ENCODE measurements at places on chromosomes 5 and 9.

DNA sequence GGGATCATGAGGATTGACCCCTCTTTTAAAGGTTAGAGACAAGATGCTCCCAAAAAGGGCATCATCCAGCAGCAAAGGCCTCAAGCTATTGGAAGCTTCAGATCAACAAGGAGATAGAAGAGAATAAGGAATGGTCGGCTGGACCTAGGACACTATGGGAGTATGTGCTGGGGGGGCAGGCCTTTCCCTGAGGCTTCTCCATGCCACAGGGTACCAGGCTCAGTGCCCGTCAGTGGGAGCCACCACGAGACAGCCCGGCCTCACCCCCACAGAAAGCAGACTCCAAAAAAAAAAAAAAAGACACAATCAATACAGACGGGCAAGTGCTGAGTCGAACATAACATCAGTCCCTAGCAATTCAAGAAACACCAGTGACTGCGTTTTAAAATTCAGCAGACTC lies 117.4 kb downstream of the KLHL3 start:
- no peak for DNase-seq

- no peak for DNase-seq
Measured at GRCh38 chr9:35357826-35358225, 132.1 kb upstream of the RUSC2 start.

GRCh38 chr9:85258823-85259370 lies 482.9 kb downstream of the AGTPBP1 start:
- peak; percentile 67 for DNase-seq

GRCh38 chr5:151886546-151887275 lies 37.9 kb downstream of the GLRA1 start:
- DNase-seq = no peak

GRCh38 chr9:114825126-114825795 lies 19.4 kb upstream of the TNFSF15 start:
- no peak for DNase-seq

DNA sequence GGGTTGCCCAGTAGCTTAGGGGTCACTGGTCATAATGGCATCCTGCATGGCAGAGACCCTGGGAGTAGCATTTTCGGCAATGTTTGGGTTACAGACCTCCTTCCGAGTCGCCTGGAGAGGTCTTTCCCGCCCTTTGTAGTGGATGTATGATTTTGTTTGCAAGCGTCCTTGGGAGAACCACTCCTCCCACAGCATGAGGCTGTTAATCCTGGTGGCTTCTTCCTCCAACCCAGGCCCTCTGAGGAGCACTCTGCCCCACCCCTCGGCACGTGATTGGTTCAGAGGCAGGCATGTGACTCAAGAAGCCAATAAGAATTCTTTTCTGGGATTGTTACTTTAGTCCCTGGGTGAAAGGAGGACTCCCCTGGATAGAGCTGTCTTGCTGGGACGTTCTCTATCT lies 30.2 kb upstream of the GRHPR start:
- DNase-seq = no peak

GRCh38 chr5:53128481-53128880 lies 18.9 kb upstream of the MOCS2 start:
- DNase-seq = no peak

GRCh38 chr5:78541086-78541654 lies 107.4 kb downstream of the LHFPL2 start:
- DNase-seq = no peak

GRCh38 chr9:117050007-117050406 lies 362.9 kb downstream of the TRIM32 start:
- DNase-seq = no peak

- no peak for DNase-seq
Measured at GRCh38 chr5:36156121-36156601, 4.2 kb downstream of the SKP2 start.

DNA sequence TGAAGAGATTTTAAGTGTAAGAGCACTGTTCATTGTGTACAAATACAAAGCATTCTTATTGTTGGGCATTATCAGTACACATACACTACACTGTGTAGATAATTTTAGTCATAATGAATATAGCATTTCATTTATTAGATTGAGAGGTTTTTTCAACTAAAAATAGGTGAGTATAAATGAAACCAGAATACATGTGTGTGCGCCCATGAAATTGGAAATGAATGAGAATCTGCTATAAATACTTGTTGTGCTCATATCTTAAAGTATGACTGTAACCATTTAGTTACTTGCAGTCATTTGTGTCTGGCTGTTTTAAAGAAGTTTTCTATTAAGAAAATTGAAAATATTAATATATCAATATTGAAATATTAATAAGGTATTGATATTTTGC lies 189.0 kb upstream of the MEF2C start:
- no peak for DNase-seq

DNA sequence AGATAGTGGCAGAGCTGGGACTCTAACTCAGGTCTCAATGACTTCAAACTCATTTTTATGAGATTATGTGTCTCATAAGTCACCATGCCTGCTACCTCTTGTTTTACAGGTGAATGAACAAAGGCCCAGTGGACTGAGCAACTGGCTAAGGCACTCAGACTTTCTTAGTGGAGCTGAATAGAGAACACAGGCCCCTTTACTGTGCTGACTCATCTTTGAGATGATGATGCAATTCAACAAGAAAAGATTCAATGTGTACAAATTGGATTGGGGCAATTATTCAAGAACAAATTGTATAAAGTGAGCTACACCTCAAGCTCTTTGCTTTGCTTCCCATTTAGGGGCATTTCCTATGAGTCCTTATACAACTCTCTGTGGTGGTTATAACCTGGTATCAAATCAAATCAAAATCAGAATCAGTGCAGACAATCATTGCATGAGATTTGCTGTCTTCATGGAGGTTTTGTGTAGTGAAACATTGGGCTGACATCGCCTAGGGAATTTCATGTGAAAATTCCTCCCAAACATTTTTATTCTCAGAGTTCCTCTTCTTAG lies 84.3 kb upstream of the PPP2R2B start:
- no peak for DNase-seq

DNA sequence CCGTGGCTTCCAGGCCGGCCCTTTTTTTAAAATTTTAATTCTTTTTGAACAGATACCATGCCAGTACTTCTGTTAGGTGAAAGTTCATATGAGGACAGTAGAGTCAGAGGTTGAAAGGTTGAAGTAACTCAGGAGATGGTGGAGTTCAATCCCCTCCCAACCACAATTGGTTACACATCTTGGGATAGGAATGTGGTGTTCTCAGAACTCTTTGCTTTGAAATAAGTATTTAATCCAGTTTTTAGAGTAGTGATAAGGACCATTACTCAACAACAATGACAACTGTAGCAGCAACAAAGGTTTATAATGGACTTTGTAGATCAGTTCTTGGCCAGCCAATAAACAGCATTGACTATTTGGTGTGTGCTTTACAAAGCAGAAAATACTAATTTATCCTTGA lies 116.0 kb downstream of the ARHGAP26 start:
- no peak for DNase-seq

DNA sequence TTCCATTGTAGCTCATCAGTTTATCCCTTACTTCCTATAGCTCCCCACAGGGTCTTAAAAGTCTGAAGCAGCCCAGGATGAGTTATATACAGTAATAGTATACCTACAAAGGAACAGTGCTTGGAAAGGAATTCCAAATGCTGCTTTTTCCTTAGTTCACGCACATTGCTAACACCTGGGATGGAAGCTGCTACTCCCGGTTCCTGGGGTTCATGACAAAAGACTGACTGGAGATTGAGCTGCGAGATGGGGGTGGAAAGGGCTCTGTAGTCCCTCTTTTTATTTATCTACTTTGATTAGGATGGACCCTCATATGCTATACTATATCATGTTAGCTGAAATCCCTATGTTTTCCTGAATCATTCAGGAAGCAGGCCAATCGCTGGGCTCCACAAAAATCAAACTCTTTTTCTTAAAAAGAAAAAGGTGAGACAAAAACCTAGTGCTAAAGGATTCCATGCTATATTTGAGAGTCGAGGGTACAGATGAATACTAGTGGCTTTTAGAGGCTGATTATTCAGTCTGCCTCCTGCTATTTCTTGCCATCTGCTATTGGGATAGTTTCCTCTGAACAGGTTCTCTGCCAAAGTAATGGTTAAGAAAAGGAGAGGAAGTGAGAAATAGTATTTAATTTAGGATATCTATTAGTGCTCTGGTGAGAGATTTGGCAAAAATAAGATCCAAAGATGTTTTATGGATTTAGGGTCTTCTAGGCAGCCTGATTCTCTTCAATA lies 81.2 kb downstream of the MRPS27 start:
- DNase-seq = no peak

DNA sequence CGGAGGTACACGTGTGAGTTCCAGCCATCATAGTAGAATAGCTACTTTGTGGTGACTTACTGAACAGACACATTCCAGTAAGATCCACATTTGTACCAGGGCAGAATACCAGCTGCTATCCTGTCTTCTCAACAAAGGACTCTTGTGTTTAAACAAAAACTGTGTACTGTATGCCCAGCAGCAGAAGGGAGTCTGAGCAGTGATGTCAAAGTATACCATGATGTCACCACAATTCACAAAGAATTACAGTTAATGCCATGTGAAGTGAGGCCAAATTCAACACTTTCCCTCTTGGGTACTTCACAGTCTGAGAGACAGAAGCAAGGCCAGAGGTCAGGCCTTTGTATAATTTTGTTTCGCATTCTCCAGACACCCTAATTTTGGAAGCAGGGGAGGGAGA lies 137.0 kb downstream of the ADAMTSL1 start:
- no peak for DNase-seq

- DNase-seq = no peak
Measured at GRCh38 chr5:93076566-93076965, 504.5 kb downstream of the NR2F1-AS1 start.

DNA sequence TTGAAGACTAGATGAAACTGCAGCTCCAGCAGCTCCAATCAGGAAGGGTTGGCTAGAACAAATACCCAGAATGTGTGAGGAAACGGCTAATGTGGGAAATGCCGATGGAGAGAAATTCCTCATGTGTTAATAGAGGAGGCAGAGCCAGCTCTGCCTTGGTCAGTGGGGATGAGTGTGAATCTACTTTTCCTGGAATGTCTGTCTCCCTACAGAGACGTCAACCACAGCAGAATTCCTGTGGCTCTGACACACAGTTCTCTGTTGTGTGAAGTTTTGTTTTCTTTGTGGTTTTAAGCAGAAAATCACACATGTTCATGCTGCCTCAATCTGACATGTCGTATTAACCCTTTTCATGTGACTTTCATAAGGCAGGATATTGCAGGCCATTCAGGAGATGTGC lies 476.6 kb upstream of the WWC1 start:
- no peak for DNase-seq

- DNase-seq = no peak
Measured at GRCh38 chr5:59109383-59109782, 526.5 kb downstream of the RAB3C start.

- DNase-seq = no peak
Measured at GRCh38 chr9:36748322-36748899, 175.7 kb downstream of the MELK start.

- DNase-seq = no peak
Measured at GRCh38 chr5:14383923-14384322, 197.7 kb upstream of the OTULINL start.

GRCh38 chr5:65742565-65743231 lies 20.7 kb downstream of the NLN start:
- DNase-seq = no peak

DNA sequence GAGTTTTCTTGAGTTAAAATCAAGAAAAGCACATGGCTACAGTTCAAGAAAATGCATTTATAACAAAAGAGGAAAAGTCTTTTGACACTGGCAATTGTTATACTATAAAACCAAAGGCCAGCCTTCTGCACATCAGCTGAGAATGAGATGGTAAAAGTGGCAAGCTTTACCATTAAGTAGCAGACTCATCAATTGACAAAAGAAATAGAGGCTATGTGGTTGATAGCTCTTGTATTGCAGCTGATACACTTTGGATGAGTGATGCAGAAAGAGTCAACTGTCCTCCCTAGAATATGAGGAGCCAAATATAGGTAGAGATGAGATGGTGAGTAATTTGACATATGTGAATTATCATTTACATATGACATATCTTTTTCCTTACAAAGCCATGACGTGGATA lies 1100.9 kb upstream of the CDH6 start:
- no peak for DNase-seq

DNA sequence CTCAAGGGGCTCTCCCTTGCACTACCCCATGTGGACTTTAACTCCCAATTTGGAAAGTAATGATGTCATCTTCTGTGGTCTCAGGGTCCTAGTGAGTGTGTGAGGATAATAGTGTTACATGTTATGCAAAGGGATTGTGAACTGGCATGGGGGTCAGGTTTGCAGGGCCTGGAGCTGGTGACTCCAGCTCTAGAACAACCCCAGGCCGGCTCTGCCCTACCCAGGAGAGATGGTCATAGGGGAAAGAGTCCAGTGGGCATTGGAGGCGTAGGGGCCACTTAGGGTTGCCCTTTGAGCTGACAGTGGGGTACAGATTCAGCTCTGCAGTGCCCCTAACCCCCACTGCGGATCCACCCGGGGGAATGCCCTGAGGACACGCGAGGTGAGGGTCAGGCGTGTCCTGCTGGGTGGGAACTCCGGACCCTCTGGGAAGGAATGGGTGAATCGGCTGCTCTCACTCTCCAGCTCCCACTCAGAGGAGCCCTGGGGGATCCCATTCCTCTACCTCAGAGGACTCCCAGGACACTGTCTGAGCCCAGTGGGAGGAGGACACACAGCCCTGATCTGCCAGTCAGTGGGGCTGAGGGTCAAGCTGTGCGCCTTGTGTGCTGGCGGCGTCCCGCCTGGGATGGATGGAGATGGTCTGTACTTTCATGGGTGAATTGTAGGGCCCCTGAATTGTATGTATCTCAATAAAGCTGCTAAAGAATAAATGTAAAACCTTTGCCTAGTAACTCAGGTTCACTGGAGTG lies 2.5 kb upstream of the NKD2 start:
- DNase-seq = no peak

DNA sequence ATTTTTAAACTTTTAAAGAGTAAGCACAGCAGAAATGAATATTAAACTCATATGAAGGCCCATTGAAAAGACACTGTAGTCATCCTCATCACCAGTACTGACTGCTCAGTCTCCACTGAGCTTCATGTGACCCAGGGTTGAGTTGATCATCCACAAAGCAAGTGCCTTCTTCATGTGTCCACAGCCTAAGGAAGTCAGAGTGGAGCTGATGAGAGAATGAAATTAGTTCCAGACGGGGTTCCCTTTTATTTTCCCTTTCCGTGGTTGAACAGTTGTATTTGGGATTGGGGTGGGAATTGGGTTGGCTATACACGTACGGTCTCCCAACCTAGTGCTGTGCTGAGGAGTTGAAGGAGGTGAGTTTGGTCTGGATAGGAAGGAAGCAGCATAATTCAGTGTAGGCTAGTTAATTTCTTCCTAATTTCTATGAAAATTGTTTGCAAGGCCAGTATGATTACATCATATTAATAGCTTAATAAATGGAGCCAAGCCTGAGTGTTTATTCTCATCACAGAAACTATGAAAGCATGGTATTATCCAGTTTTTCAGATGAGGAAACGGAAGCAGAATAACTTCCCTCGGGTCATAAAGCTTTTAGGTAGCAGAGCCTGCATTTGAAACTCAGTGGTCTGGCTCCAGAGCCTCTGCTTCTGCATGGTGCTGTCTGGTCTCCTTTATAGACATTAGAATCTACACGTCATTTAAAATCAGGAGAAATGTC lies 103.9 kb upstream of the DMRT1 start:
- DNase-seq = no peak
